Activated T-helper 17 cell treated with anti-CD3 and anti-CD28 coated beads, Interleukin-2, amount 50 U/mL, for 72 hours (primary cell): ENCODE measurements at places on chromosomes 5 and 9. TPM values are rescaled to one million over a fixed set of nuclear protein-coding genes. Genes with fewer than 3 reads are reported as not detected.

Gene IL9
- total RNA-seq = 10.2 TPM

Gene LECT2
- total RNA-seq = not detected

Gene OBP2B
- not detected for total RNA-seq

Gene PCDHA5
- not detected for total RNA-seq

Gene COL15A1
- 0.82 TPM for total RNA-seq

Gene FABP6
- total RNA-seq = 0.87 TPM

Gene C7
- total RNA-seq = not detected

Gene CD72
- total RNA-seq = 43.2 TPM

Gene RASEF
- not detected for total RNA-seq

Gene STRBP
- 42.5 TPM for total RNA-seq

Gene ZNF879
- 1.6 TPM for total RNA-seq

Gene FOXD4
- total RNA-seq = 0.24 TPM

Gene OR13C2
- not detected for total RNA-seq

Gene DMRT2
- total RNA-seq = not detected

Gene HSPB3
- total RNA-seq = not detected

Gene NTRK2
- 9.9 TPM for total RNA-seq

Gene TNFSF15
- total RNA-seq = not detected

Gene PCDHGC5
- total RNA-seq = not detected

Gene SPATA6L
- 1.6 TPM for total RNA-seq

Gene ASB6
- 12.3 TPM for total RNA-seq

Gene RNF208
- total RNA-seq = 7.4 TPM

Gene ACTBL2
- total RNA-seq = not detected

Gene GABRA1
- total RNA-seq = not detected

Gene LVRN
- total RNA-seq = 0.45 TPM

Gene GFI1B
- total RNA-seq = not detected

Gene BARHL1
- not detected for total RNA-seq

Gene TSSK1B
- total RNA-seq = not detected

Gene SPATA31C1
- 0.08 TPM for total RNA-seq

Gene DAB2
- not detected for total RNA-seq

Gene TAF11L3
- not detected for total RNA-seq

Gene GRXCR2
- total RNA-seq = not detected

Gene ADRA1B
- not detected for total RNA-seq

Gene TAF7
- total RNA-seq = 45.3 TPM

Gene ADCY2
- total RNA-seq = not detected

Gene NAA35
- 32.2 TPM for total RNA-seq

Gene HRCT1
- not detected for total RNA-seq

Gene KIAA1958
- total RNA-seq = 12.5 TPM

Gene CEL
- total RNA-seq = 4.2 TPM

Gene FBP2
- total RNA-seq = not detected

Gene C9orf50
- not detected for total RNA-seq

Gene NMUR2
- total RNA-seq = not detected

Gene AMBP
- not detected for total RNA-seq

Gene CFAP157
- total RNA-seq = 0.13 TPM

Gene SPINK4
- not detected for total RNA-seq

Gene SPINK7
- not detected for total RNA-seq

Gene GPX3
- not detected for total RNA-seq

Gene OR1Q1
- not detected for total RNA-seq

Gene PCDHA1
- not detected for total RNA-seq
